ENCODE measurements at places on chromosomes 5 and 9.

GRCh38 chr9:133873461-133873891 lies 118.6 kb downstream of the VAV2 start:
- DNase-seq = no peak

GRCh38 chr5:31413030-31413812 lies 118.7 kb downstream of the DROSHA start:
- DNase-seq = no peak

- peak; percentile 28 for DNase-seq
These were observed 47.6 kb downstream of the THBS4 start for GRCh38 chr5:80082731-80083100.

GRCh38 chr9:93587651-93588347 lies 11.4 kb downstream of the PHF2 start:
- no peak for DNase-seq

- DNase-seq = no peak
These were observed 18.2 kb downstream of the SLC9A3 start for GRCh38 chr5:505951-506525.

DNA sequence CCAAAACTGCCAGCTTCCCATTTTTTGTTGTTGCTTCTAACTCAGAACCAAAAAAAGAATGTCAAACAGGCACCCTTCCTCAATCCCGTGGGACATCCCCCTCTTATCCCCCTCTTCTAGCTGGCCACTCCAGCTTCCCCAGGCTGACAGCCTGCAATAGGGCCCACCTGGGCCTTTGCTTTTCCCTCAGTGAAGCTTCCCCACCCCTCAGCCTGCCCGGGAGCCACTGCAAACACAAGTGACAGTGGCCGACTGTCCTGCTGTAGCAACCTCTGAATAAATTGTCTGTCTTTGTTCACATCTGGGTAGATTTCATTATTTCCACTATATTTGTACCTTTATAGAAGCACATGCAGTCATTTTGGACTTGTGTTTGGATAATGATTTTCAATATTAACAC lies 245.3 kb downstream of the GADD45G start:
- no peak for DNase-seq
